ENCODE measurements at places on chromosomes 12 and 14.

DNA sequence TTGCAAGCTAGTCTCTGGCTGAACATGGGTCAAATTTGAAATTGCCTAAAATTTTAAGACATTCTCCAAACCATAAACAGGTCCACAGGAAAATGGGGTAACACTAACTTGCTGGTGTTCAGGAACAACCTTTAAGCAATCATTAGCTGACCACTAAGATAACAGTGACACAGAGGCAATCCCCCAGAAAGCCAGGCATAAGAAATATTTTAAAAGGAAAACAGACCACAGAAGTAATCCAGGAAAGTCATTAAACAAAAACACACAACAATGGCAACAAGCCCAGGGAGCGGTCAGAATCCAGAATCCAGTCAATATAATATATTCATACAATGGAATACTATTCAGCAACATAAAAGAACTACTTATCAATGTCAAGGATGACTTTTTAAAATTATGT lies 59.1 kb downstream of the LRP6 start:
- no peak for DNase-seq

- DNase-seq = no peak
Observed at GRCh38 chr14:64549016-64549415, 745 bp upstream of the PPP1R36 start.

GRCh38 chr14:94677213-94677612 lies 65.0 kb downstream of the SERPINA3 start:
- no peak for DNase-seq

- DNase-seq = no peak
Observed at GRCh38 chr14:82587226-82587625, 1053.6 kb upstream of the SEL1L start.

- DNase-seq = peak; percentile 80
Observed at GRCh38 chr12:91877456-91878235, 268.0 kb downstream of the BTG1 start.

- DNase-seq = no peak
Observed at GRCh38 chr12:4187916-4188315, 85.6 kb upstream of the CCND2 start.

DNA sequence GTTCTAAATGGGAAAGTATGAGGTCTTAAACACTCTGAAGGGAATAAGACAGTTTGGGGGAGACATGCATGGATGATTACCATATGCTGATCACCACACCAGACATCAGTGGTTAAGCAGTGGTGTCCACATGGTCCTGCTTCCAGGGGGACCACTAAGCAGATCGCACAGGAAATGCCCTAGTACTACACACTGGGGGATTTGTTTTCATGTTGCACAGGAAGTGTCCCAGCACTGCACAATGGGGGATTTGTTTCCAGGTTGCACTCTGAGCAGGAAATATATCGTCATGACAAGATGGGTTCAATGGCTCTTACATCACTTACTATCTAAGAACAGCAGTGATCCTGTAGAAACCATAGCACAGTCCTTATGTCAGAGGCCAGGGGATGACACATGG lies 245.5 kb downstream of the BCL11B start:
- no peak for DNase-seq

GRCh38 chr14:67599698-67600561 lies at the start of gene PIGH:
PIGH (minus strand) TSS chr14:67600268; CDS start chr14:67600203, 65 bp downstream.
- DNase-seq = peak; percentile 95

- no peak for DNase-seq
Observed at GRCh38 chr14:103067231-103067954, 10.0 kb upstream of the CDC42BPB start.

- DNase-seq = no peak
Observed at GRCh38 chr12:916712-917445, 32.6 kb downstream of the RAD52 start.

GRCh38 chr12:128600886-128601285 lies 222.9 kb downstream of the SLC15A4 start:
- DNase-seq = no peak

Data from CD4-positive, alpha-beta T cell treated with Interleukin-12 subunit alpha and Interleukin-12 subunit beta, for 1 hour (primary cell).